ENCODE measurements at places on chromosomes 3 and 15.

DNA sequence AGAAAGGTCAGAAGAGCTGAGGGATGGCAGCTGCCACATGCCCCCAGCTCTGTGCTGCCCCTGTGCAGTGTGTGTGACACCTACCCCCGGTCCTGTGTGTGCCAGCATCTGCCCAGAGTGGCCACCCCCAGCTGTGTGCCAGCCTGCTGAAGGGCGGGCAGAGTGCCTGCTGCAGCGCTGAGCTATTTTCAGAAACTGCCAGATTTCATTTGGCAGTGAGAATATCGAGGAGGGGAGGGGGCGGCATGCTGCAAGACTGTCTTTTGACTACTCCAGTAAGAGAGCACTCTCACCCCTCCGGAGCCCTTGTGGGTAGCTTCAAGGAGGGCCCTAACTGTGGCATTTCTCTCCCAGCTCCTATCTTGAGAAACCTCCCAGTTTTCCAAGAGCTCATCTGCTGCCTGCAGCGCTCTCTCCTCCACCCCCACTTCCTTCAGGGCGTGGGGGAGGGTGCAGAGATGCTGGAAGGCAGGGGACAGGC lies 25.2 kb upstream of the DOCK3 start:
- no peak overlapping the region for H3K27ac ChIP-seq
- no peak for DNase-seq
- no peaks in the 10 kb centered on the region for H3K4me1 ChIP-seq
- no peaks in the 10 kb centered on the region for H3K27me3 ChIP-seq
- H3K4me3 ChIP-seq, result no peak overlapping the region
- no peaks in the 10 kb centered on the region for H3K36me3 ChIP-seq

GRCh38 chr15:58178668-58179067 lies 40.5 kb downstream of the AQP9 start:
- H3K4me1 ChIP-seq, result no peaks in the 10 kb centered on the region
- DNase-seq, result no peak
- H3K4me3 ChIP-seq, result no peak overlapping the region
- no peak overlapping the region for H3K27ac ChIP-seq
- no peaks in the 10 kb centered on the region for H3K36me3 ChIP-seq

DNA sequence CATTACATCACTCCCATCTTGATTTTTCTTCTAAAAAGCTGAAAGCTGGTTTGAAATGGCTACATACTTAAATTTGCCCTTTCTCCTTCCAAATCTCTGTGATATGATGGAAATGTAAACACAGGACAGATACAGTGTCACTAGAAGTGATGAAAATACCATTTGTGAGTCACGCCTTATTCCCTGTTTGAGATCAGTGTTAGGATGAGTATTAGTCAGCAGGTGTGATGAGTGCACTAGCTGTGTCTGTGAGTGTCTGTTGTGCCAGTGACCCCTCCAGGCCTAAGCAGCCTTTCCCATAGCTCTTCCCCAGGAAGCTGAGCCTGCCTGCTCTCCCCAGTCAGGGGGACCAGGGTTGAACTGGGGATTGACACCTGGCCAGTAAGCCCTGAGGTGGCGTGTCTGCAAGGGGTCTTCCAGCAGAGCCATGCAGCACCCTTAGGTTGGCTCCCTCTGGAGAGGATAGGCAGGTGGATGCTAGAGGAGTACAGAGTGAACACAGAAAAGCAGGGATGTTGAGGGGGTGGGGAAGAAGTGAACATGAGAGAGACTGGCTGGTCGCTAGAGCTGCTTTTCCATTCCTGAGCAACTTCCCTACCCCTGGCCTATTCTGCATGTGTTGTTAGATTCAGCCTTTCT lies 92.0 kb downstream of the PDE8A start:
- no peak overlapping the region for H3K4me3 ChIP-seq
- no peak for DNase-seq
- H3K27ac ChIP-seq, result no peak overlapping the region
- peaks cover 31% of the 10 kb centered on the region for H3K36me3 ChIP-seq
- H3K4me1 ChIP-seq, result no peaks in the 10 kb centered on the region

DNA sequence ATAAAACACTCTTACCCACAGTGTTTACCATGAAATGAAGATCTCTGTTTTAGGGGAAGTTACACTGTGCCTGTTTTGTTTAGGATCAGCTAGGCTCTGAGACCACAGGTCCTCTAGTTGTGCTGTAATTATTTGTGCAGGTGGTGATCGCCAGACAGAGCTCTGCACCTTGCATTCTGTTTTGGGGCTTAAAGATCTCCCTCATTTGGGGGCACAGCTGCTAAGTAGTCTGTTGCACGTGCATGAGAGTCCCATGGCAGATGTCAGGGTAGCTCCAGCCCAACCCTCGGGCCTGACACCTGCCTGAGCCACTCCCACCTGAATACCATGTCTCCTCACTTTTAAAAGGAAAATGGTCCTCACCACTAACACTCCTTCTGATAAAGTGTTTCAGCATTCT lies 12.4 kb downstream of the C3orf20 start:
- no peaks in the 10 kb centered on the region for H3K36me3 ChIP-seq
- no peak overlapping the region for H3K27ac ChIP-seq
- no peak overlapping the region for H3K4me3 ChIP-seq
- H3K27me3 ChIP-seq, result peaks cover 4% of the 10 kb centered on the region
- no peak for DNase-seq

DNA sequence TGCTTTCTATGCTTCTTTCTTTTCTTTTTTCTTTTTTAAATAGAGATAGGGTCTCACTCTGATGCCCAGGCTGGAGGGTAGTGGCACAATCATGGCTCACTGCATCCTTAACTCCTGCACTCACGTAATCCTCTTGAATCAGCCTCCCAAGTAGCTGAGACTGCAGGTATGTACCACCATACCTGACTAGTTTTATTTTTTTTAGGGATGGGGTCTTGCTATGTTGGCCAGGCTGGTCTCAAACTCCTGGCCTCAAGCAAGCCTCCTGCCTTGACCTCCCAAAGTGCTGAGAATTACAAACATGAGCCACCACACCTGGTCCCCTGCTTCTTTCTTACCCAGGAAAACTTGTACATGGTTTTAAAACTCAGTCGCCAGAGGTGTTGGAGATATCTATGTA lies 24.2 kb upstream of the HDC start:
- no peaks in the 10 kb centered on the region for H3K27me3 ChIP-seq
- H3K4me1 ChIP-seq, result no peaks in the 10 kb centered on the region
- H3K27ac ChIP-seq, result no peak overlapping the region
- H3K4me3 ChIP-seq, result no peak overlapping the region

DNA sequence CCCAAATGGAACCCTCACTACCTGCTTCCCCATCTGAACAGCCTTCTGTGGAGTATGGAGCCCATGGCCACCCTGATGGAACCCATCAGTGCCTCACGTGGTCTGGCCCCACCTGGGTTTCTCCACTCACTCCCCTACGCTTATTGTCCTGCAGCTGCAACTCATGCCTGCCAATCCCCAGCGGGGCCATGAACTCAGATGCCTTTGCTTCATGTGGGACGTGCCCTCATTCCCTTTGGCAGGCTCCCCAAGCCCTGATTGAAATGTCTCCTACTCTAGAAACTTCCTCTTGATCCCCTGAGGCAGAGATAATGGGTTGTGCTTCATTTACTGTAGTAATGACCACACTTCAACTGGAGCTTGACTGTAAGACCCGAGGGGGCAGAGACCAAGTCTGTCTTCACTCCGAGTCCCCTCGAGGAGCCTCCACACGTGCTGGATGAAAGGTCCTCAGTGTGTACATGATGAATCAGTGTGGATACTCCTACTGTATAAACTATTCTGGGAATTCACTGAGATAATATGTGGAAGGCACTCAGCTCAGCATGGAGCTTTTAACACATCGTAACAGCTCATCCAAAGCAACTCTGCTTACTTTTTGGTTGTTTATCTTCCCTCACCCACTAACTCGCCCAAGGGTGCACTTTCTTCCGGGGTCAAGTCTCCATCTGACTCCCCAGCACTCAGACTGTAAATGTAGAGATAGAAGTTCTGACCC lies 232.8 kb upstream of the BHLHE40 start:
- no peak overlapping the region for H3K4me3 ChIP-seq
- no peaks in the 10 kb centered on the region for H3K27me3 ChIP-seq
- DNase-seq, result no peak
- H3K27ac ChIP-seq, result no peak overlapping the region
- H3K4me1 ChIP-seq, result peaks cover 63% of the 10 kb centered on the region

- H3K4me3 ChIP-seq, result no peak overlapping the region
- H3K27ac ChIP-seq, result no peak overlapping the region
- H3K4me1 ChIP-seq, result no peaks in the 10 kb centered on the region
- H3K36me3 ChIP-seq, result no peaks in the 10 kb centered on the region
These were observed 156.1 kb downstream of the STXBP5L start for GRCh38 chr3:121064121-121064520.

DNA sequence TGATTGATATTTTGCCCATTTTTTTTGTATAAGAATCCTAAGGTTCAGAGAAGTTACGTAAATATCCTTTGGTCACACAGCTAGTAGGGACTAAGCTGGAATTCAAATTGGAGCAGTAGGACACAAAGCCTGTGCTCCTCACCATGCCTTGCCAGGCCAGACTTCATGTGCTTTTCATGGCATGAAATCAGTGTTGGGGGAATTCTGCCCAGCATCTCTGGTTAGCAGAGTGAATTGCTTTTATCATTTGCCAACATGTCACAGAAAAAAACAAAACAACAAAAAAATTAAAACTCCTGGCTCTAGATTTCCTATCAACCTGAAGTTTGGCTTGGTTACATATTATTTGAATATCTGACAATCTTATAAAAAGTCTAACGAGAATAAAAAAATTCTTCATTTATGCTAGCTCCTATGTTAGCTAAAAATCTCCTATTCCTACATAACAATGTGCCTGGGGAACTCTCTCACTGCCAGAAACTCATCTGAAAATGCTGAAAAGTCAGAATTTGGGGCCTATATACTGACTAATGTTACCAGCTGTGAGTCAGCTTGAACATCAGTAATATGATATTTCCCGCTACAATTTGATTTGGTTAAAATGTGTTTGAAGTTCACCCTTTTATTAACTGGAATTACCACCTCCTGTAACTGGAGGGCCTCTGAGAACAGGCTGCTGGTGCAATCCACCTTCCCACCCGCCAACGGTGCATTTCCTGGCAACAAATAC lies 141.7 kb downstream of the TIGIT start:
- no peak overlapping the region for H3K27ac ChIP-seq
- no peaks in the 10 kb centered on the region for H3K4me1 ChIP-seq
- no peaks in the 10 kb centered on the region for H3K27me3 ChIP-seq
- H3K36me3 ChIP-seq, result no peaks in the 10 kb centered on the region
- H3K4me3 ChIP-seq, result no peak overlapping the region
- DNase-seq, result no peak

GRCh38 chr3:11517601-11518000 lies 126.1 kb downstream of the VGLL4 start:
- H3K36me3 ChIP-seq, result no peaks in the 10 kb centered on the region
- DNase-seq, result no peak
- no peak overlapping the region for H3K27ac ChIP-seq
- H3K4me3 ChIP-seq, result no peak overlapping the region
- H3K4me1 ChIP-seq, result peaks cover 28% of the 10 kb centered on the region
- H3K27me3 ChIP-seq, result no peaks in the 10 kb centered on the region

- H3K27me3 ChIP-seq, result no peaks in the 10 kb centered on the region
- no peaks in the 10 kb centered on the region for H3K36me3 ChIP-seq
- H3K4me3 ChIP-seq, result no peak overlapping the region
These were observed 14.2 kb downstream of the DZIP3 start for GRCh38 chr3:108603691-108604090.

GRCh38 chr3:56123487-56123886 lies 344.8 kb downstream of the ERC2 start:
- H3K4me3 ChIP-seq, result no peak overlapping the region
- no peaks in the 10 kb centered on the region for H3K36me3 ChIP-seq
- peaks cover 9% of the 10 kb centered on the region for H3K4me1 ChIP-seq
- no peaks in the 10 kb centered on the region for H3K27me3 ChIP-seq
- H3K27ac ChIP-seq, result no peak overlapping the region
- DNase-seq, result no peak

DNA sequence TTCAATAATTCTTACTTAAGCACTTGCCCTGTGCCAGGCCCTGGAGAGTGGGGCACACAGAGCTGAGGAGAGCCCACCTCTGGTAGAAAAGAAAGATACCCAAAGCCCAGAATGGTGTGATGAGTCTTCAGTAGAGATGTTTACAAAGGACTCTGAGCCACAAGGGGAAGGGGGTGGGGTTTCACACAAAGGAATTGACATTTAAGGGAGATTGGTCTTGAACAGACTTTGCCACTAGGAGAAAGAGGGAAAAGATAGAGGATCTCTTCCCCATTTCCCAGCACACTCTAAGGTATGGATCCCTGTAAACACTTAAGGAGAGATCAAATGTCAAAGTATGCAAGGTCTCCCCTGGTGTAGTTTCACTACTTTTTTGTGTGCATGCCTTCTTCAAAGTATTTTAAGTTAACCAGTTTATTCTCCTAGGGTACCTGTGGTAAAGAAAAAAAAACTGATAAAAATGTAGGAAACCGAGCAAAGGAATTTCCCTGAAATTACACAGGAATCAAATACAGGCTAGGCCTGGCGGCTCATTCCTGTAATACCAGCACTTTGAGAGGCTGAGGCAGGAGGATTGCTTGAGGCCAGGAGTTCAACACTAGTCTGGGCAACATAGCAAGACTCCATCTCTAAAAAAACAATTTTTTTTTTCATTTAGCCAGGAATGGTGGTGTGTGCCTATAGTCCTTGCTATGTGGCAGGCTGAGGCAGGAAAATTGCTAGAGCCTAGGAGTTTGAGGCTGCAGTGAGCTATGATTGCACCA lies 117.6 kb upstream of the SKOR1 start:
- no peak overlapping the region for H3K27ac ChIP-seq
- no peak overlapping the region for H3K4me3 ChIP-seq

DNA sequence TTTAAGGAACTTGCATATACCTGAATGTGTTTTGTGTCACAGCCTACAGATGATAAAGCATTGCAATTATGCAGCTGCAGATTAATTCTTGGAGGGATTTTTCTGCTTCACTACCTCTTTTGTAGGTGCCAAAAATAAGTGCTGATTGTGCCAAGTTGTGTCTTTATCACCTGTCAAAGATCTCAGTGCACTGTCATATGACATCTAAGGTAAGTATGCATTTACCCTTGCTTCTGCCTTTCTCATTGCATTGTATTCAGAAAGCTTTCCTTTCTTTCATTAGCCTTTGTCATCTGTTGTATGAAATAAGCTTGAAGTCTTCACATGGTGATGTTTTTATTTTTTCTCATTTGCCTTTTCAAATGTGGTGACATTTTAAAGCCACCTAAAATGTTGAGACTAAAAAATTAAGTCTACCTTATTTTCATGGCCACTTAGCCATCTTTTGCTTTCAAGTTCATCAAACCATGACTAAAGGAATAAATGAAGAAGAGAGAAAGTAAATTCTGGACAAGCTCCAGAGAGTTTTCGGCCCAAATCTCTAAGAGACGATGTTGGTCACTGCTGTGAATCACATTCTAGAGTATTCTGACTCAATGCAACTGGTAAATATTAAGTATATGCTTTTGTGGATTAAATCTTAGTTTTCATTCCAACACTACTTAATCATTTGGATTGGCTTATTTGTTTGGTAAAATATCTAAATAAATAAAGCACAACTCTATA lies 381.8 kb upstream of the EPHA3 start:
- no peak overlapping the region for H3K4me3 ChIP-seq
- no peaks in the 10 kb centered on the region for H3K4me1 ChIP-seq
- DNase-seq, result no peak
- no peaks in the 10 kb centered on the region for H3K27me3 ChIP-seq
